ENCODE measurements at places on chromosomes 7 and 10. TPM values are rescaled to one million over a fixed set of nuclear protein-coding genes. Genes with fewer than 3 reads are reported as not detected.

DNA sequence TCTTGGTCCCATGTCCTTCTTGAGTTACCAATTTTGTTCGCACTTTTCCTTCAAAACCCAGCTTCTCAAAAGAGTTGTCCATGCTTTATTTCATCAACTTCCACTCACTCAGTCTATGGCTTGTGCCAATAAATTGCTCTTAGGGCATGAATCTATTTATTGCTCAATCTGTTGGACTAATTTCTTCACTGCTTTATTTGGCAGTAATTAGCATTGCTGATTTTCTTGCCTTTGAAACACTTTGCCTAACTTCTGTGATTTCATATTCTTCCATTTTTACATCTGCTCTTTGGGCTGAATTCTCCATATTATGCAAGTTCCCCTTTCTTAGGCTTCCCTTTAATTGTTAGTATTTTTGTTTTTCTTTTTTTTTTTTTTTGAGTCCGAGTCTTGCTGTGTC, 16.8 kb downstream of the DLD start:
- DNase-seq: no peak

- no peak for DNase-seq
Measured at GRCh38 chr7:37449621-37450020, 957 bp upstream of the ELMO1 start.

DNA sequence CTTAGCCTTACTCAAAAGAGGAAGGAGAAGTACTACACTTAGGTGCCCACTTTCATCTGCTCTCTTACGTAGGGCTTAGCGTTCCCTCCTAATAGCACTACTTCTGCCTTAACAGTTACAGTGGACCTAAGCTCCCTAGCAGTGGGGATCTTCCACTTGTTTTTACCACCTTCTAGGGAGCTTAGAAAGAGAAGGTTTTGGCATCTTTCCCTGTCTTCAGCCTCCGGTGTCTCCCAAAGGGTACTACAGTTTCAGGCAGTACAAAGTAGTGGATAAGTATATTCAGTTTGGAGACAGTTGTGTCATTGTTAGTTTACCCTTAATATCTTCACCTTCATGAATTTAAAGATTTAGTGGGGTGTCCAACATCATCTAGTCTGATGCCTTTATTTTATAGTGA, 14.6 kb downstream of the CHRM2 start:
- no peak for DNase-seq

DNA sequence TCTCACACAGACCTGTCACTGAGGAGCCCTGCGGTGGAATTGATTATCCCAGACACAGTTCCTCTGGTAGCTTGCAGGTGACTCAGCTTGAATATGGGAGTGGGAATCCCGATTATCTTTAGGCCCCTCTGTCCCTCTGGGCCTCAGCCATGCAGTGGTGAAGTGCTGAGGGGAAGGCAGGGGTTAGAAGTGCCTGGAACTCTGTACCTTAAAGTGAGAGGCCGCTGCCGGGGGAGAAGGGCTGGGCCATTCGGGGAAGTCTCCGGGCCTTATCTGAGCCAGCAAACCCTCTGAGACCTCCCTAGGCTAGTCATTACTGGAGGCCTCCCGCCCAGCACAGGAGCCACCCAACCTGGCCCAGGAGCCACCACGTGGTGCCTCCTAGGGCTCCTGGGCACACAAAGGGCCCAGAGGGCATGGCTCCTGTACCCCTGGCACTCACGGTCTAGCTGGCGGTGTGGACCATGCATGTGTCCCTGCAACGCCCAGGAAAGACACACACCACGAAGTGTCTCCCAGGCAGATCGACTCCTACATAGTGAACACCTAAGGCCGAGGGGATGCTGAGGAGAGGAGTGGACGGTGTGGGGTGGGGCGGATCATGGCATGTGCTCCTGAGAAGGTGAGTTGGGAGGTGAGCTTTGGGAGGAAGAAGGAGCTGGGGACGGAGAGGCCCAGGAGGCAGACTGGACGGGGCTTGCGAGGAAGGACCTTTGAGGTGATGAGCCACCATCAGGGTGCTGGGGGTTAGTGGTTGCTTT, 56.2 kb downstream of the HK1 start:
- no peak for DNase-seq

DNA sequence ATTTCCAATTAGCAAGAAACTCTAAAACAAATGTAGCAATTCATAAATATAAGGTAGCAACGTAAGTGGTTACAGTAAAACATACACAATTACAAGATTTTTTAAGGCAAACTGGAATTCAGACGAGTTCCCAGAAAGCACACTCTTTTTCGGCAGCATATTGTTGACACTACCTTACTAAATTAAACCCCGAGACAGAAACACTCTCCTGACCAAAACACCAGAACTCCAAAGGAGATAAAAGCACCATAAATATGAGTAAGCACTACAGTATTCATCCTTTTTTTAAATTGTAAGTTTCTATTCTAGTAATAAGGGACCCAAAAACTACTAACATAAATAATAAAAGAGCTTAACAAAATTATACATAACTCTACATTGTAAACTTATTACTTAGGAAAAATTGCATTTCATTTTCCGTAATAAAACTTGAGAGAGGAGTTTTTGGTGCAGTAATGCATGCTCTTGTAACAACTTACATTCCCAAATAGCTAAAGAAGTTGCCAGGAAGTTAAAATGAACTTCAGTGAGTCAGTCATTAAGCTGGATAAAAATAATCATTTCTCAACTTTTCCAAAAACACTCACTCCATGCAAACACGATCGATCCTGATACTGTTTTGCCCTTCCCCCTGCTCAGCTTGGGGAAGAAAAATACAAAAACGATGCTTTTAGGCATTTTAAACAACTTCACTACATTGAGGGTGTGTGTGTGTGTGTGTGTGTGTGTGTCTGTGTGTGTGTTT, 2.0 kb downstream of the PIP4K2A start:
- no peak for DNase-seq

Gene HECTD2
- 23.4 TPM for total RNA-seq

DNA sequence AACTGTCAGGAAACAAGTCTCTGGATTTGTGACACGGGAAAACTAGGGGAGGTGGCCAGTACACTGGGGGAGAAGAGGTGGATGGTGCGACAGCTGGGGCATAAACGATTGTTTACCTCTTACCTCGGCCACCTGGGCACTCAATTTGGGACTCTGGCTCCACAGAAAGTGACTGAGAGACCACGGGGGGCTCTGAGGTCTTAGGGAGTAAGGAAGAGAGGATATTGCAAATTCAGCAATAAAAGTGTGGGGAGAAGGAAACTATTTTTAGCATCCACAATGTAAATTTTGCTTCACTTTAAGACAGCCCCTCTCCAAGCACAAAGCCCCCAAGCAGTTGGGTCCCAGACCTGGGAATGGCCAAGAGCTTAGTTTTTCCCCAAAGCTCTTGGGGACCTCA, 440.5 kb downstream of the GRID1 start:
- DNase-seq: no peak

Gene EIF5AL1
- total RNA-seq: 0.94 TPM

Gene PDZD7
- 0.18 TPM for total RNA-seq

Gene FLNC
- 84.1 TPM for total RNA-seq

- DNase-seq: no peak
Measured at GRCh38 chr10:1198453-1199344, 142.5 kb downstream of the WDR37 start.

DNA sequence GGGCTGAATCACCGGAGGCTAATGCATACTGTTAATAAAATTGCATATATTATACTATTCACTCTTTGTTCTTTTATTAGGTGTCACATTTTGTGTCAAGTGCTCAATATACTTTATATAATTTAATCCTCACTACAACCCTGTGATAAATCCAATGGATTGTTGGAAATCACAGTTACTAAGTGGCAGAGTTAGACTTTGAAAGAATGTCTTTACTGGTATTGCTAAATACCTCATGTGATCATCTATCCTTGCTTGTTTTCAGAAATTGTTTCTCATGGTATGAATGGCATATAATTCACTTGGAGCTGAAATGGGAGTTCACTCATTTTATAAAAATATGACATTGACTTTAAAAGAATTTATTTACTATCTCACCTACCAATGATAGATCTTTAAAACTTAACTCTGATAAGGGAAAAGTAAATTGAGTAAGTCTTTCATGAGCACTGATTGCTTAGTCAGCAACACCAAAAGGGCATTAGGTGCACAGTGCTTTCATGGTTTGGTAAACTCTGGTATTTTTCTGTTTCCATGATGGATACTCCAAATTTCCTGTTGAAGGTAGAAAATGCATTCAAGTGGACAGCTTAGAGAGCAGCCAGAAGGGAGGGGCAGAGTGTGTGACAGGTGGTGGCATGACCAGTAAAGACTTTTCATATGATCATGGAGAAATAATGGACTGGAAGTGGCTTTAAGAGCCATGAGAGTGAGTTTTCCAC, 22.6 kb downstream of the ENKUR start:
- DNase-seq: no peak

- no peak for DNase-seq
Measured at GRCh38 chr7:140342727-140343514, 55.4 kb downstream of the SLC37A3 start.
